ENCODE measurements at places on chromosomes 5 and 9.

GRCh38 chr9:89922099-89922498 lies 317.3 kb downstream of the GADD45G start:
- no peak for DNase-seq

DNA sequence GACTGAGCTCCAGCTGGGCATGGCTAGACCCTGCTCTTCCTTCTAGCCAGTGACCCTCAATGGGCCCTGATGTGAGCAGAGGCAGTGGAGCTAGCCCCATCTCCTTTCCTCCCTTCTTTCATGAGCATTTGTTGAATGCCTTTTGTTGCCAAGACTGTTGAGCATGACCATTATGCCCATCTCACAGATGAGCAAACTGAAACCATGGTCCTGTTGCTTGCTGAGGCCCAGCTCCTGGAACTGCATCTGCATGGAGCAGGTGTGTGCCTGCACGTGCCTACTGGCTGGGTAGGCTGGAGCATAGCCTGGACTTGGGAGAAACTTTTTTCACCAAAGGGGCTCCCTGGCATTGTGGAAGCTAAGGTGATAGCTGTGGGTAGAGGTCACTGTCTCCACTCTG lies 3.0 kb upstream of the WNK2 start:
- no peak for DNase-seq

DNA sequence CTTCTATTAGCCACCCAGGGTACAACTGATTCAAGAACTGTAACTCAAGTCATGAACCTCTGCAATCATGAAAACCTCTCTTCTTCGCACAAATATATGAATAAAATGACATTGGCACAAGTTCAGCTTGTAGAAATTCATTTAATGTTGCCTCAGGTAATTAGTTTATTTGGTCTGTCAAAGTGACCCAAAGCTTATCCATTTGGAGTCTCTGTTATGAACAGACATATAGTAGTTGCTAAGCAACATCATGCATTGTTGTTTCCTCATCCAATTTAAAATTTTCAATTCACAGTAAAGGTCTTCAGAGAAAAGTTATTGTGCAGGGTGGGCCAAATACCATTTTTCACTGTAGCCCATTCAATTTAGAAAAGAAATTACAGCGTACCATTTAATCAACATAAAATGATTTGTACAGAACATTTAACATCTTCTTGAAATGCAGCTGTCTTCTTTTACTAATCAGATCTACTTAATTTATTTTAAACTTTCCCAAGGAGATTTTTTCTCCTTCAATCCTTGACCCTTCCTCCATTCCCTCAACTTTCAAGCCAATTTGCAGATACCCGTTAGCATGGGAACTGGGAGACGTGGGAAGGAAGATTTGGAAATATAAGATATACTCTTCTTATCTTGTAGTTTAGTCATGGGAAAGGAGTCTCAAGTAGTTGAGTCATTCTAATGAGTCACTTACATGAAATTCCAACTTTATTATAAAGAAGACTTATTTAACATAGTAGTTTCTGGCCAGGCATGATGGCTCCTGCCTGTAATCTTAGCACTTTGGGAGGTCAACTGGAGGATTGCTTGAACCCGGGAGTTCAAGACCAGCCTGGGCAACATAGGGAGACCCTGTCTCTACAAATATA lies 231.3 kb downstream of the ATPSCKMT start:
- no peak for DNase-seq

GRCh38 chr5:14110680-14111079 lies 32.5 kb upstream of the TRIO start:
- no peak for DNase-seq

- DNase-seq, result no peak
These were observed 58.7 kb downstream of the MYO10 start for GRCh38 chr5:16877267-16877935.

DNA sequence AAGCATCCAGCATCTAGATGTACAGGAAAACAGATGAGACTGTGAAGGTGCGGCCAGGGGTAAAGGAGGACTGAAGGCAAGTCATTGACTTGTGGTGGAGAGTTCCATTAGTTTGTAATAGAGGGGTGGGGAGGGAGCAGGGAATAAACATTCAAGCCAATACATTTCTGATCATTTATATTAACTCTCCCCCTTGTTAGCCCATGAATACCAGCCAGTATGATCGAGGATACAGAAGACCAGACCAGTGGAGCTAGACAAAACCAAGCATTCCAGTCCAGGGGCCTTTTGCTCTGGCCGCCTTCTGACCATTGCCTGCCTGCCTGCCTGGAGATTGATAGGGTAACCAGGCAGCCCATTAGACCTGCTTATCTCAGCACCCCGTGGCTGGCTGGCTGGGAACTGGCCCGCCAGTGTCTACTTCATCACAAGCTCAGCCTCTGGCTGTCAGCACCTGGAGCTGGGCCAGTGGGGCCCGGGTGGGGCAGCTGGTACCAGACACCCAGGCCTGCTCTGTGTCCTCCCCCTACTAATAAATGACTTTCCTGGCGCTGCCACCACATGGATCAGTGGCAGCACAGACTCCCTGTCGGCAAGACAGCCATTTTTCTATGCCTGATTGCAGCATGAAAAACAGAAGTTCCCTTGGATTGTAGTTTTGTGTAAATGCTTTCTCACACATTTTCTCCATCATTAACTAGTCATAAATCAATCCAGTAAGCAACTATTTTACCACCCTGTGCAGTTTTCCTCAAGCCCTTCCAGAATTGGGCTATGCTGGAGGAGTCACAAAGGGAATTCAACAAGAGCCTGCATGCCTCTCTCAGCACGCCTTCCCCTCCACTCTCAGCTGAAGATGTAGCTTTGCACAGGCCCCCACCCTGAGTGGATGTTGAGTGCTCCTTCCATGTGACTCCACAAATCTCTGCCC lies 181.3 kb downstream of the SNCAIP start:
- DNase-seq, result peak; percentile 87

GRCh38 chr9:118595719-118596305 lies 773.4 kb downstream of the BRINP1 start:
- no peak for DNase-seq

- no peak for DNase-seq
These were observed 4.2 kb downstream of the TPM2 start for GRCh38 chr9:35685506-35685905.

DNA sequence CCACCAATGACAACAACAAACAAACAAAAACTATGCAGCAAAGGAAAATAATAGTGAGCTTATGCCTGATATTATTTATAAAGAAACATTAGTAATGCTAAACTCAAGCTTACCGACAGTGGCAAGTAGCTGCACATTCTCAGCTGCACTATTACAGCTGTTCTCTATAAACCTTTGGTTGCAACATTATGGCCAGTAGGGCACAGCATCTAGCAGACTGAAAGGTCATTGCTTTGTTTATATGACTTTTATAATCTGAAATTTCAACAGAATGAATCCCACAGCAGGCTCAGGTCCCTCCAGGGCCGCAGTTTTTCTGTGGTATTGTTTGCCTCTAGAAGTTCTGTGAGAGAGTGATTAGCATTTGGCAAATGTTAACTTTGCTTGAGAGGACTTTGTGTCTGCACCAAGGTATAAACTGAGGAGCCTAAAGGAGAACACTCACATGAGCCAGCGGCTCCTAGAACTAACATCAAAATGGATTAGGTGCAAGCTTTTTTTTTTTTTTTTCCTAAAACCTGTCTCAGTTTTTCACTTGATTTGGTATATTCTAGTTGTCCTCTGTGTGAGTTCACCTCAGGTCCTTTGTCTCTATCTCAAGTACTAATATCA lies 58.3 kb downstream of the IZUMO3 start:
- DNase-seq, result no peak

- DNase-seq, result no peak
These were observed 554 bp downstream of the RPS23 start for GRCh38 chr5:82277613-82277986.

GRCh38 chr5:110896901-110897300 lies 158.1 kb downstream of the SLC25A46 start:
- DNase-seq, result no peak

DNA sequence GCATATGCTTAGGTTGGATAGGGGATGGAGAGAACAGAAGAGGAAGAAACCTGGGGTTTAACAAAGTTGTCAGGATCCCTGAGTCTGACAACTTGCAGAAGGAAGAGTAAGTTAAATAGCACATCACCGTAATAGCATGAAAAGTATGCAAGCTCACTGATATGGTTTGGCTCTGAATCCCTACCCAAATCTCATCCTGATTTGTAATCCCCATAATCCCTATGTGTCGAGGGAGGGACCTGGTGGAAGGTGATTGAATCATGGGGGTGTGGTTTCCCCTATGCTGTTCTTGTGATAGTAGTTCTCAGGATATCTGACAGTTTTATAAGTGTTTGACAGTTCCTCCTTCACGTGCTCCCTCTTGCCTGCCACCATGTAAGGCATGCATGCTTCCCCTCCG lies 193.3 kb downstream of the PSAT1 start:
- DNase-seq, result no peak

GRCh38 chr5:179195561-179196404 lies 135.6 kb downstream of the ZNF354C start:
- no peak for DNase-seq

DNA sequence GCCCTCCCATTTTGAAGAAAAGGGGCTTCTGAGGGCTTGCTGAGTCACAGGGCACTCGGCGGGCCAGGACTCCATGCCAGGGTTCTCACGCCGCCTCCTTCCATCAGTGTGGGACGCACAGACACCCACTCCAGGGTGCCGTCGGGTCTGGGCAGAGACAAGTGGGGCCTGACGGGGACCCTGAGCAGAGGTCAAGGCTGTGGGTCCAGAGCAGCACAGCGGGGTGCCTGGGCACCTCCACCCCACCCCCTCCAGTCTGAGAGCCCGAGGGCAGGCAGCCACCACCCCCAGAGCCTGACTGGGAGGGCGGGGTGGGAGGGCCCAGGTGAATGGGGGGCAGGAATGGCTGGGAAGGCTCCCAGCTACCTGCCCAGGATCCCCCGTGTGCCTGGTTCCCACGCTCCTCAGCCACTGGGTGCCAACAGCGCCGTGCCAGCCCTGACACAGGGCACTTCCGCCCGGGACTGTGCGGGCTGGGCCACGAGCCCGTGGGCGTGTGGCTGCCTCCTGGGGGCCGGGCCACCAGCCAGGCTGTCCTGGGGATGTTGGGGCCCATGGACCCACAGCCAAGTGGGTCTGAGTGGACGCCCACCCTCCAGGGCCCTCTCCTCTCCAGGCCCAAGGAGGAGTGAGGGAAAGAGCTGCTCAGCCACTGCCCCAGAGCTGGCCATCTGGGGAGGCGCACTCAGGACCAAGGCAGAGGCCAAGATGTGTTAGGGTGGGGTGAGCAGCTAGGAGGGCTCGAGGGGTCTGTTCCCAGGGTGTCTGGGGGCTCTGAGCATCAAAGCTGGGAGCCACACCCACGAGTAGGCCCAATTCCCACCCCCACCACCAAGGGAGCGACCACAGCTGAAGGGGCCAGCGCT lies 10.1 kb upstream of the NRARP start:
- no peak for DNase-seq

- DNase-seq, result no peak
These were observed 39.0 kb downstream of the STK10 start for GRCh38 chr5:172149073-172149472.
